ENCODE measurements at places on chromosomes 12 and 14. TPM values are rescaled to one million over a fixed set of nuclear protein-coding genes. Genes with fewer than 3 reads are reported as not detected.

GRCh38 chr12:93526786-93527428 is 45.6 kb upstream of the SOCS2 start:
- DNase-seq, result no peak

DNA sequence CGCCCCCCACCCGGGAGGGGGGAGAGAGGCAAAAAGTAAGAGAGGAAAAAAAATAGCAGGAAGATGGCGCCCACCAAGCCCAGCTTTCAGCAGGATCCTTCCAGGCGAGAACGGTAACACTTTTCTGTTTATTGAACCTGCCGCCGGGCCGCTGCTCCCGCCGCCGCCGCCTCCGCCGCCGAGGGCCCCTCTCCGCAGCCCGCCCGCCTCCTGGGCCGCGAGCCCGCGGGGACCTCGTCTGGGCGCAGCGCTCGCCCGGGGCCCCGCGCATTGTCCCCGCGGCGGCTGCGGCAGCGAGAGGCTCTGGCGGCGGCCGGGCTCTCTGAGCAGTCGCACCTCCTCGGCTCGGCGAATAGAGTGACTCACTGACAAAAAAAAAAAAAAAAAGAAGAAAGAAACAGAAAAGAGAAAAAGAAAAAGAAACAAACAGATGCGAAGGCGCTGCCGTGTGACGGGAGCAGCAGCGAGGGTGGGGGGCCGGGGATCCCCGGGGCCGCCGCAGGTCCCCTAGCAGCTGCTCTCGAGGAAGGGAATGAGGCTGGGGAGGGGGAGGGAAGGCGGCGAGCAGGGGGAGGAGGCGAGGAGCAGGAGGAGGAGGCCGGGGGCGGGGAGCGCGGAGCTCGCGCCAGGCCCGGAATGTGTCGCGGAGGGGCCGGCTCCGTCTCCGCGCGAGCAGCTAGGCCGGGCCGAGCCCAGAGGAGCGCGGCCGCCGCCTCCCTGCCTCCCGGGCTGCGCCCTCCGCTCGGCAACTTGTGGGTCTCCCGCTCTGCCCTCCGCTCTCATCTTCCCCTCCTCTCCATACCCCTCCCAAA is 781 bp downstream of the NPAS3 start:
- peak; percentile 62 for DNase-seq

GRCh38 chr14:96764012-96764411 is 33.2 kb upstream of the VRK1 start:
- DNase-seq, result no peak

- DNase-seq, result peak; percentile 27
These were observed 17.5 kb downstream of the ANAPC5 start for GRCh38 chr12:121334513-121335343.

- DNase-seq, result no peak
These were observed 161.3 kb downstream of the KITLG start for GRCh38 chr12:88418856-88419497.

GRCh38 chr14:51008446-51008845 is 64.2 kb upstream of the PYGL start:
- no peak for DNase-seq

DNA sequence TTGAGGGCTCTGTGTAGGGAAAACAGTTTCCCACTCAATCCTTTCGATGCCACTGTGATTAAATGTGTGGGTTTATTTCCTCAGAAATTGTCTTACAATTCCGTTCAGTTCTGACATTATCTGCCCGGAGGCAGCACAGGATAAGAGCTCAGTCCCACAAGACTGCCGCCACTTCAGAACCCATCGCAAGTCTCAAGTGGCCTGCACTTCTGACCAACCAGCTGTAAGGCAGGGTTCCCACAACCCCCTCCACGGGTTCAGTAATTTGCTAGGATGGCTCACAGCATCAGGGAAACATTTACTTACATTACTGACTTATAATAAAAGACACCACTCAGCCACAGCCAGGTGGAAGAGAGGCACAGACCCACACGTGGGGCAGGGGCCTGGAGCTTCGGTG is 17.2 kb downstream of the BDKRB2 start:
- DNase-seq, result no peak

DNA sequence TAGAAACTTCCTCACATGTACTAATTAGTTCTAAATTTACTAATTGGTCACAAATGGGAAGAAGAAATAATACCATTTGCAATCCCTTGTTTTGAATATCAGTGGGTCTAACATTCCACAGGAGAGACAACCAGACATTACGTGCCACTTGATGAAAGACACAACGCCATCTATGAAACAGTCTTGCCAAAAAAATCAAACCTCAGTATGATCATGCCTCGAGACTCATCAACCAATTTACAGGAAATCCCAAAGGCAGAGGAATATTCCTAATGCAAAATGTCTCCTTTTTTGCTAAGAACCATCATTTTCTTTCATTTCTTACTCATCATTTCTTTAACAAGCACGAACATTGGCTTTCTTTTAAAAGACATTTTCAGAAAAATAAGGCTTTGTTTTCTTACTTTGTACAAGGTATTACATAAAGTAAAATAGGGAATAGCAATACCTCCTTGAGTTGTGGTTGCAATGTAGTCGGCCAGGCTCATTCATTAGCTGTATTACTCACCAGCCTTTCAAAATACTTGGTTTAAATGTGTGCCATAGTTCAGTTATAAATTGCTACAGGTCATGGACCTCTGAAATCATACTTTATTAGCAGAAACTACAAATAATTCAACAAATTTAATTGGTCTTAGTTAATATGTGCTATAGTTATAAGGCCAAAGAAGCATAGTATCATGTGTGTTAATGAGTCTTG is 436.2 kb upstream of the FLRT2 start:
- DNase-seq, result no peak

DNA sequence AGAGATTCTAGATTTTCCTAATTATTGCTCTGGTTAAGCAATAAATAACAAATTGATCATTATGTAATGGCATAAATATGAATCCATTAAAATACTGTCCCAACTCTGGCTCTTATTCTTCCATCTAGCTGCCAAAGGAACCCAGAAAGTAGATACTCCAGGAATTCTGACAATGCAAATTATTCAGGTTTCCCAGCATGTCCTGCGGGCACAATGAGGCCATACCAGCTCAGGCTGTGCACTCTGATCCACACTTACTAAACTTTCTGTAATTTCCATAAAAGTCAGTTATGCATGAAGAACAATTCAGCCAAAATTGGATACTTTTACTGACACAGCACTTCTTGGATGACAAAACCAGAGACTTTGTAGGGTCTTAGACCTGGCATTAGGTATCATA is 576.3 kb downstream of the KCNH5 start:
- DNase-seq, result no peak

- peak; percentile 60 for DNase-seq
These were observed 248.6 kb downstream of the ZFP36L1 start for GRCh38 chr14:68544081-68544892.

DNA sequence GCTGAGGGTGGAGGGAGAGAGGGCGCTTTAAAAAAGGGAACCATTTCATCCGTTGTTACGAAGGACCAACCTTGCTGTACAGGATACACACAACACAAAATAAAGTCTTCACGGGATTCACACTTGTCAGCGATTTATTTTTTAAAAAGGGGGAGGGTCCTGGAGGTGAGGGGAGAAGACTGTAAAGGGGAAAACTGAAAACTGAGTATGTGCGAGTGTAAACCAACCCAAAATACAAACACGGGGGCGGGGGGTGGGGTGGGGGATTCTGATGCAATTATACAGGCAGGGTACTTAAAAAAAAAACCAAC is 499 bp upstream of the PRKAG1 start:
- no peak for DNase-seq

DNA sequence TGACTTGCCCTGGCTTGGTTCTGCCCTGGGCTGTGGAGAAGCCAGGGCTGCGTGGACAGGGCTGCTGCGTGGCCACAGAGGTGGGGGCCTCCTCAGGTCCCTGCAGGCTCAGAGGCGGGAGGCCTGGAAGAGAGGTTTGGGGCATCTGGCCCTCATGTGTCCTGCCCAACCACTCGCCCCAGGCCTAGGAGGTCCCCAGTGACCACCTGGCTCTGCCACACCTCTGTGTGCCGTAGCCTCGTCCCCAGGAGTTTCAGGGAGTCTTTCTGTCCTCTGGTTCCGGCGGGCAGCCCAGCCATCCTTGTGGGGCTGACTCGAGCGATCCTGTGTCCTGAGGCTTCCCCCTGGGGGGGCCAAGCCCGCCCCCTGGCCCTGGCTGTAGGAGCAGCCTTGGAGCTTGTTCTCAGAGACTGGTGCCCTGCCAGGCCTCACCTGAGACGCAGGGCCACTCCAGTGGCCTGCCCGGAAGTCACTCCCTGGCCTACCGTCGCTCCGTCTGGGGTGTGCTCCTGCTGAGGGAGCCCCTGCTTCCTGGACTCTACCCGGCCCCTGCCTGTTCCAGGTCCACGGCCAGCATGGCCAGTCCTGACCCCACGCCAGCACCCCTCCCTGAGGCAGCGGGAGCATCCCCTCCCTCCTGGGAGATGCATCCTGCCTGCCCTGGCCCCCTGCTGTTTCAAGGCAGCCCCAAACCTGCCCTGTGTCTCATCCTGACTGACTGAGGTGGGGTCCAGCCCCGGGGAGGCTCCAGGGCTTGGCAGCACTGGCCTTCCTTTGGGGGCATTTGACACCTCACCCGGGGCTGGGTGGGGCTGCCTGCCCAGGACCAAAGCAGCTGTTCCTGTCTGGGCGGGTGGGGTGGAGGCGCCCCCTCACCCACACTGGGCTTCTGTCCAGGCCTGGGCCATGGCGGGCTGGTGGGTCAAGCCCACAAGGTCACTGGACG is 13.9 kb downstream of the ASPG start:
- DNase-seq, result no peak

GRCh38 chr12:50992819-50993218 is 33.4 kb downstream of the SLC11A2 start:
- no peak for DNase-seq

DNA sequence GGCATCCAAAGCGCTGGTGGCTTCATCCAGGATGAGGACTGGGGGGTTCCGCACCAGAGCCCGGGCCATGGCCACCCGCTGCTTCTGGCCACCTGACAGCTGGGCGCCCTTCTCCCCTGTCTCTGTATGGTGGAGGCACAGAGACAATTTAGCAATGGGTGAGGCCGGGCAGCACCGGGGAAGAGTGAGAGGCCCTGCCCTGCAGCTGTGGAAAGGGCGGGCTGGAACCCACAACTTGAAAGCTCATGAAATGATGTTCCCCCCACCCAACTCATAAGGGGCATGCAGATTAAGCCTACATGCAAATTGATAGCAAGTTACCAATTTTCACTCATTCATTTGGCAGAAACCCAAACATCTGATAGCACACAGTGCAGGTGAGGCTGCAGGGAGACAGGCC is 34.1 kb downstream of the ABCB9 start:
- DNase-seq, result no peak

DNA sequence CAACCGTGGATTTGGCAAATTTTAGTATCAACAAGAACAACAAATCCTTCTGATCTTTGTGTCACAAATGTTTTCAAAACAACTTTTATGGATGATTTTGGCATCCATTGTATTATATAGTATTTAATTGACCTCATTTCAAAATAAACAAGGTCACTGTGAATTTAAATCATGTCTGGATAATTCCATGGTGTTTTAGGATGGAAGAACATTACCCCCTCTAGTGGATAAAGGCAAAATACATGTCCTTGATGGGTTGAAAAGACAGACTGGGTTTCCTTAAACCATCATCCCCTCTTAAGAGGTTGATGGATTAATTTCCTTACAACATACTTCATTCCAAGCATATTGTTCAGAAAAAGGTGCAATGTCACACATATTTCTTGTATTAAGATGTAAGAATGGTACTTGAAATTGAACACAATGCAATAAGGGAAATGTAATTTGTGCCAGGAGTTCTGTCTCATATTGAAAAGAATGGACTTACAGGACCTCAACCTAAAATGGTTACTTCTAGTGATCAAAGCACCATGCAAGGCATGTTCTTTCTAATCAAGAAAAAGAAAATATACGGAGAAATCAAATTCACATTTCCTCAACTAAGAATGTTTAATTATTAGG is 352.0 kb downstream of the BCAT1 start:
- no peak for DNase-seq

DNA sequence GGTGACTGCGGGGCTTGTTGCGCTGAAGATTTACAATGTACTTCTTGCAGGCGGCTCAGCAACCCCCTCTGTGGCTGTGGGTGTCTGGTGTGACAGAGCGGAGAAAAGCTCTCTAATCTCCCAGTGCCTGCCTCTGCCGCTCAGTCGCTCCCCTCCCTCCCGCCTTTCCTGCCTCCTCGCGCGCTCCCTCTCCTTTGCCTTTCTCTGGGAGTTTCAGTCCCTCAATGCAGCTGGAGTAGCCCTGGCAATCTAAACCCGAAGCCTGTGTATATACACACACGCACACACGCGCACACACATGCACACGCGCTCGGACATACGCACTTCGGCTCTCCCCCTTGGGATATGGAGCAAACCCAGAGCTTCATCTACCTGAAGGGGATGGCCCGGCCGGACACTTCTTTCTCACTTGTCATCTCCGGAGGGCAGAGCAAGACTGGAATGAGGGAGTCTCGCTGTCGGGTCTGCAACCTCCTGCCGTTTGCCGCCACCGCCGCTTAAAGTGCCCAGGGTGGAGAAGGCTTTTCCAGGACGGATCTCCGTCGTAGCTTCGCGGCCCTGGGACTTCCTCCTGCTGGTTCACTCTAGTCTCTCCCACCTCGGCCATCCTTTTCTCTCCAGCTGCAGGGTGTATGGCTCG is 599 bp upstream of the TRHDE start:
- peak; percentile 16 for DNase-seq

DNA sequence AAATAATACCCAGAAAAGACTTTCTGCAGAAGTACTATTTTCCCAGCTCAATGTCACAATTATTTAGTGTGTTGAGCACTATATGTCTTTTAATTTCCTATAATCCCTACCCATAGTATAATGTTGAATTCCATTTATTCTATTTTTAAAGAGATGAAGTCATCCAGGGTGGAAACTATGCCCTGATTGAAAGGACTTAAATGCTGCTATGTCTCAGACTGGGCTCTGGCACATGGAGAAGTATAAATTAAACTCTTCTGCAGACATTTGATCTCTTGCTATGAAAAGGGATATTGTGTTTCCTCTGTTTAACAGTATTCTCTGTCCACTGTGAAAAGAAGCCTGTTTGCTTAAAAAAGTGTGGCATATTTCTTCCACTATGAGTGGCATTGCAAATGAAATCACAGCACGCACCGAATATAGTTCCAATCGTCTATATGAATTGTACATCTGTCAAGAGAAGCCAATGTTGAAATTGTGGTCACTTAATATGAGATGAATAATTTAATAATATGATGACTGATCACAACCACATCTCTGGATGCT is 192.3 kb downstream of the BCAT1 start:
- DNase-seq, result no peak

- DNase-seq, result no peak
These were observed 40.1 kb downstream of the GALNT4 start for GRCh38 chr12:89484470-89484869.

- DNase-seq, result no peak
These were observed 423 bp downstream of the ALDH6A1 start for GRCh38 chr14:74083784-74084276.

The SRRM4 gene
- not detected for total RNA-seq

The PPM1A gene
- 63.0 TPM for total RNA-seq

The BAZ2A gene
- 99.2 TPM for total RNA-seq

The KRT80 gene
- 4.9 TPM for total RNA-seq

The NYNRIN gene
- total RNA-seq, result 26.7 TPM

The PTHLH gene
- total RNA-seq, result 0.58 TPM

The PTCSC3 gene
- total RNA-seq, result not detected

The KLRK1 gene
- 1.1 TPM for total RNA-seq
